ENCODE measurements at places on chromosomes 3 and 15.

DNA sequence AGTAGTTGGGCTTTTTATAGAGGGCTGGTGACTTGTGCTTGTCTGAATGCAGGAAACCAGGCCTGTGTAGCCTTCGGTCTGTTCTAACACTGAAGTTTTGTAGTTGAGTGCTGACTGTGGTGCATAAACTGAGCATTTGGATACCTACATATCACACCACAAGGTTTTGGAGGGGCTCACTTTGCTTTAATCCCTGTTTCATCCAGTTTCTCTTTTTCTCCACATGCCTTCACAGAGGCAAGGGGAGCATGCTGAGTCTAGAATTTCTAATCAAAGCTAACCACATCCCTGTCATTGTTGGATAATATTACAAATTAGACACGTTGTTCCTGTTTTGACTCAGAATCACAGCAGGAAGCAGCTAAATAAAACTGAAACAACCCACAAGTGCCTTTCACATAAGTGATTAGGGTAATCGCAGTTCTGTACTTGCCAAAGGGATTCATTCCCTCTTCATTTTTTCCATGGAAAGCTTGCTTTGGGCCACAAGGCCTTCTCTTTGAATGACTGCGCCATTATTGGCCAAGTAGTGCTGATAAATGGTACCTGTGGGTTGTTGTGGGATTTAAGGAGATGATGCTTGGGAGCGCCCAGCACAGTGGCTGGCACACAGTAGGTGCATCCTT, 48.9 kb downstream of the TGFBR2 start:
- DNase-seq = no peak

- DNase-seq = no peak
Observed at GRCh38 chr3:157786211-157786610, 283.0 kb upstream of the VEPH1 start.

DNA sequence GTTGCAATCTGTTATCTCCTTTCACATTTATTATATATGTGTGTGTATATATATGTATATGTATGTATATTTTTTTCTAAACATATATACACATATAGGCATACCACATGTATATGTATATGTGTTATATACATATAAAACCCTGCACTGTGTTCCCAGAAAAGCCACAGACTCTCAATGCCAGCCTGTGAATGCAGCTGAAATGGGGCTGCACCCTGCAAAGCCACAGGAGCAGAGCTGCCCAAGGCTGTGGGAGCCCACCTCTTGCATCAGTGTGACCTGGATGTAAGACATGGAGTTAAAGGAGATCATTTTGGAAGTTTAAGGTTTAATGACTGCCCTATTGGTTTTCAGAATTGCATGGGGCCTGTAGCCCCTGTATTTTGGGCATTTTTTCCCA, 762.3 kb upstream of the ARPP21 start:
- DNase-seq = no peak

DNA sequence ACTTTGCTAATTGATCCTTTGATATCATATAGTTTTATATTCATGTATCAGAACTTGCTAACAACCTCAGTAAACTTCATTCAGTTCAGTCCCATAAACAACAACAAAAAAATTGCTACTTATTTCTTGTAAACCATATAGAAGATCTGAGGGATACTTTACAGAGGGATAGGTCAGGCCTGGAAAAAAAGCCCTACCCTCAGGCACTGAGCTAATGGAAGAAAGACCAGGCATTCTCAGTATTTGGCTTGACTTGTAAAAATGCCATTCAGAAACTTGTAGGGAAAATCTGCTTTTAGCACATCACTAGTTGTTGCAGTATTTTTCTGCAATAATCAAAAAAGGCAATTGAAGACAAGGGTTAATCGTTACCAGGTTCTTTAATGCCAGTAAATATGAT, 33.1 kb downstream of the ARMC8 start:
- DNase-seq = no peak

DNA sequence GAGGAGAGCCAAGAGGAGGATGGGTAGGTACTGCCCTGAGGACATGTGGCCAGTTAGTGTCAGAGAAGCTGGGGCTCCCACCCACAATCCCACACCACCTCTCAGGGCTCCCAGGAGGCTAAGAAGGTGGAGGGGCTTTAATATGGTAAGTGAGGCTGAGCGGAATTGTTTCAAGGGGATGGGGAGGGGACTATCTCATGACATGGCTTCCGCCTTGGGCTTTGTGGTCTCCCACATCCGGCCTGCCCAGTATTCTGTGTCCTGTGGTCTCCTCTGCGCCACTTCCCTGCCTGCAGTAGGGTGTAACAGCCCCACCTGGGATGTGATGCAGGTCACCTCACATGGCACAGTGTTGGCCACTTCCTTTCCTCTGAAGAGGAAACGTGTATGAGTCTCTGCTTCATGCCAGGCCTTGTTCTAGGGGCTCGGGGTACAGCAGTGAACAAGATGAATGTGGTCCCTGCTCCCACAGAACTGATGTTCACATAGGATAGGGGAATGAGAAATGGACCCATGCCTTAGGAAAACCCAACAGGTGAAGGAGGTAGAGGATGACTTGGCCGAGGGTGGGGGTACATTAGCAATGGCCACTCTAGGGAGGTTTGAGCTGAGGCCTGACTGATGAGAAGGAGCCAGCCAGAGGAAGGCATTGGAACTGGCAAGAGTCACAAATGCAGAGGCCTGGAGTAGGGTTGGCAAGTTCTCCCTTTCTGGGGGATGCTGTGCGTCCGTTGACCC, 3.2 kb downstream of the NEIL1 start:
- DNase-seq = no peak

DNA sequence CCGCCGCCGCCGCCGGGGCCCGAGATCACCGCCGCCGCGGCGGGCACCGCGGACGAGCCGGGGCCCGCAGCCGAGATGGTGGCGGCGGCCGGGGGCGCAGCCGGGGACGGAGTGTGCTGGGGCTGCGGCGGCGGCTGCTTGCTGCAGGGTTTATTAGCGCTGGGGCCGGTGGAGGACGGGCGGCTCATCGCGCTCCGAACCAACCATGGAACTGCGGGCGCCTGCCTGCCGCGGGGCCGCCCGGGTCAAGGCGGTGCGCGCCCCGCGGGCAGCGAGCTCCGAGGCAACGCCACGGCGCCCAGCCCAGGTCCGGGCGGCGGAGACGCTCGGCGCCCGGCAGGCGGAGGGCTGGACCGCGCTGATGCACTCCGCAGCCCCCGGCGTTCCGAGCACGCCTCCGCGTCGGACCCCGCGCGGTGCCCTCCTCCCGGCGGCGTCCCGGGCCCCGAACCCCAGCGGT, 277 bp downstream of the SIAH2 start:
- no peak for DNase-seq

DNA sequence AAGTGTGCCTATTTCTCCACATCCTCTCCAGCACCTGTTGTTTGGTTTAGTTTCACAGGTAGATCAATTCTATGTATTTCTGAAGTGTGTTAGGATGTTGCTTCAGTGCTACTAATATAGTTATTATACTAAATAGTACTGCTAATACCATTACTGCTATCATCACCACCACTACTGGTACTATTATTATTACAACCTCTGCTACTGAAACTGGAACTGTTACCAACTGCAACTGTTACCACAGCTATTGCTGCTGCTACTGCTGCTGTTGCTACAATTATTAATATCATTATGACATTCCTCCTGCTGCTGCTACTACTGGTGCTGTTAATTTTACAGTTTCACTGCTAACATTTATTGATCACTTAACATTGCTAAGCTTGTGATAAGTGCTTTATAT, 8.3 kb upstream of the LMOD3 start:
- no peak for DNase-seq

DNA sequence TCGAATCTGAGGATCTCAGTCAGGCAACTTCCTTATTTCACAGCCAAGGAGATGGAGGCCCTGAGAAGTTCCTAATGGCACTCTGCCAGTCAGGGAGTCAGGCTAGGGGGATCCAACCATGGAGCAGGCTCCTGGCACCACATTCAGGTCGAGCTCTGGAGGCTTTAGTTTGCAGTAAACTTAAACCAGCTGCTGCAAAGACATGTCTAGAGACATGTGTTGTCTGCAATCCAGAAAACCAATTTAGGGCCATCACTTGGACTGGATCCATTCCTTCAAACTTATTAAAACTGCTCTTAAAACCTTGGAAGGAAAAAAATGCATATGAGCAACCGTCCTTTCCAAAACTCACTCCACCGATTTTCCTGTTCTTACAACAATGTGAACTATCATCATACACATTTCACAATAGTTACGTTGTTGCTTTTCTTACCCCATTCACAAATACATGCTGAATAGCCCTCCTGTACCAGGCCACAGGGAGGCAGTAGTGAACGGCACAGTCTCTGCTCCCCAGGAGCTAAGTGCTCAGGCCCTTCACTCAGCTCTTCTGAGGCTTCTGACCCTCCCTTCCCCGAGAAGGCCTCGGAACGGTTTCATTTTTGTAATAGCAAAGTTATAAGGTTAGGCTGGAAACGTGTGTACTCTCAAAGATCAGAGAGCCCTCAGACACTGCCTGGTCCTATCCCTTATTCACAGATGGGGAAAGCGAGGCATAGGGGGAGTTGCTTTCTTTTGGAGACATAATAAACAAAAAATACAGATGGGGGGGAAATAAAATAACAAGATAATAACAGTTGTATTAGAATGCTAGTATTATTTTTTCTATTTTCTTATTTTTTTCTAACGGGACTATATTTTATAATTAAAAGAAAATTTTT, 20.1 kb downstream of the RFT1 start:
- no peak for DNase-seq

DNA sequence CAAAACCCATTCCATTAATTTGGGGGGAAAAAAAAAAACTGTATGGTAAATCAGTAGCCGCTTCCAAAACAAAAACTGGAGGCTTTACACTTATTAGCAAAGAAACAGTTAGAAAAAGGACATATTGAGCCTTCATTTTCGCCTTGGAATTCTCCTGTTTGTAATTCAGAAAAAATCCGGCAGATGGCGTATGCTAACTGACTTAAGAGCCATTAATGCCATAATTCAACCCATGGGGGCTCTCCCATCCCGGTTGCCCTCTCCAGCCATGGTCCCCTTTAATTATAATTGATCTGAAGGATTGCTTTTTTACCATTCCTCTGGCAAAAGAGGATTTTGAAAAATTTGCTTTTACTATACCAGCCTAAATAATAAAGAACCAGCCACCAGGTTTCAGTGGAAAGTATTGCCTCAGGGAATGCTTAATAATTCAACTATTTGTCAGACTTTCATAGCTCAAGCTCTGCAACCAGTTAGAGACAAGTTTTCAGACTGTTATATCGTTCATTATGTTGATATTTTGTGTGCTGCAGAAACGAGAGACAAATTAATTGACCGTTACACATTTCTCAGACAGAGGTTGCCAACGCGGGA, 9.4 kb upstream of the RPL24 start:
- no peak for DNase-seq

- DNase-seq = no peak
Observed at GRCh38 chr3:69809076-69809835, 70.0 kb downstream of the MITF start.

- DNase-seq = no peak
Observed at GRCh38 chr3:25573386-25574171, 91.1 kb downstream of the TOP2B start.
